ENCODE measurements at places on chromosomes 7 and 10.

GRCh38 chr7:72249106-72249505 is 163.0 kb downstream of the CALN1 start:
- DNase-seq, result no peak

- DNase-seq, result no peak
Observed at GRCh38 chr10:44925224-44925623, 14.1 kb downstream of the TMEM72 start.

- no peak for DNase-seq
Observed at GRCh38 chr10:122390271-122390670, 15.8 kb downstream of the PLEKHA1 start.

- DNase-seq, result no peak
Observed at GRCh38 chr10:113304726-113305125, 248.1 kb upstream of the HABP2 start.

- no peak for DNase-seq
Observed at GRCh38 chr7:2993868-2994267, 49.8 kb downstream of the CARD11 start.

- no peak for DNase-seq
Observed at GRCh38 chr10:88292185-88292514, 291.0 kb downstream of the RNLS start.

GRCh38 chr10:43658227-43658626 is 9.5 kb upstream of the ZNF32 start:
- no peak for DNase-seq

DNA sequence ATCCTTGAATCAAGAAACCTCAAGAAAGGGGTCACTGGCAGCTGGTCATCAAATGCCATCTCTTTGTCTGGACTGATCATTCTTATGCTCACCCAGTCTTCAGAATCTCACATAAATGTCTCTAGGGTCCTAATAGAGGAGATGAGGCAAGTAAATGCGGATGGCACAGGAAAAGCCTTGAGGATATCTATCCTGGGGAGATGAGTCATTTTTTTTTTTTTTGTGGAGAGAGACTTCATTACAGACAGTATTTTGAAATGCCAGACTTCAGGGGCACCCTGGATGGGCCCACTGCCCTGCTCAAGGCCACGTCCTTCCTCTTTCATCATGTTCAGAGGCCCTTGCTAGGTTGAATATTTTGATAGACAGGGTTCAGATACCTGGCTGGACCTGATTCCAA is 19.5 kb upstream of the PLPP4 start:
- no peak for DNase-seq

GRCh38 chr10:11176746-11177145 is 159.1 kb downstream of the CELF2 start:
- no peak for DNase-seq

- no peak for DNase-seq
Observed at GRCh38 chr7:29871787-29872398, 65.6 kb downstream of the WIPF3 start.

- DNase-seq, result no peak
Observed at GRCh38 chr7:33073243-33073642, 10.7 kb upstream of the NT5C3A start.

DNA sequence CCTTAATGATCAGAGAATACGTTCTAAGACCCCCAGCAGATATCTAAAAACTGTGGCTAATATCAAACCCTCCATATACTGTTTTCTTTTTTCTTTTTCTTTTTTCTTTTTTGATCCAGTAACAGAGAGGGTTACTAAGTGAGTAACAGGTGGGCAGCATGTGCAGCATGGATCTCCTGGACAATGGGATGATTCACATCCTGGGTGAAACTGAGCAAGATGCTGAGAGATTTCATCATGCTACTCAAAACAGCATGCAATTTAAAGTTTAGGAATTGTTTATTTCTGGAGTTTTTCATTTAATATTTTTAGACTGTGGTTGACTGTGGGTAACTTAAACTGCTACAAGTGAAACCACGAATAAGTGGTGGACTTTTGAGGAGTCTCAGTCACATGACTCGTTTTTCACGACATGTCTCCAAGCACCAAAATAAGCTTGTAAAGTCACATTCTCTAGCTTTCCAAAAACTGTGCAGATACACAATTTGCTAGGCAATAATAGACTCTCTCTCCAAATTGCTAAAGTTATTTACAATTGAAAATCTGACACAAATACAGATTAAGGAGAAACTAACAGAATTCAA is 716.2 kb downstream of the NXPH1 start:
- DNase-seq, result no peak

DNA sequence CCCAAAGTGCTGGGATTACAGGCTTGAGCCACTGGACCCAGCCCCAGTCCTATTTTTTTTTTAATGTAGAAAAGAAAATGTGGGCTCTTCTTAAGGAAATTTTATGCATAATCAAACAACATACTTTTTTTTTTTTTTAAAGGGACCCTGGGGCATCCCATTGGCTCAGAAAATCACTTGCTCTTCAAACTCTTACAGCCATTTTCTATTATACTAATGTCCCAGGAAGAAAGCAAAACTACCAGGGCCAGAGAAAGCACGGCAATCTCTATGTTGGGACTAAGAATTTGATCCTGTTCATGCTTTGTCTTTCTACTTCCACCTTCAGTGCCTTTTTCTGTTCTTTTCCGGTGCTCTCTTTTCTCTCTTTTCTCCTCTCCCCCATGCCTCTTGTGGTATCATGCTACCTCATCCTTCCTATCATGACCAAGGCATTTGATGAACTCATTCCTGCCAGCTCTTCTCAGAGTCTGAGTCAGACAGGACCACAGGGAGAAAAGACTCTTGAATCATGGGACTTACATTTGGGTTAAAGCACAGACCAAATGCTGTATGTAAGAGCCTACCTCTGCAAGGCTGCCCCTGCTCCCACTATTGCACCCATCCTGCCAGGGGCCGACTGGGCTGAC is 76.4 kb upstream of the CCNY start:
- DNase-seq, result peak; percentile 79

- DNase-seq, result no peak
Observed at GRCh38 chr10:63221950-63222349, 88.8 kb downstream of the NRBF2 start.

DNA sequence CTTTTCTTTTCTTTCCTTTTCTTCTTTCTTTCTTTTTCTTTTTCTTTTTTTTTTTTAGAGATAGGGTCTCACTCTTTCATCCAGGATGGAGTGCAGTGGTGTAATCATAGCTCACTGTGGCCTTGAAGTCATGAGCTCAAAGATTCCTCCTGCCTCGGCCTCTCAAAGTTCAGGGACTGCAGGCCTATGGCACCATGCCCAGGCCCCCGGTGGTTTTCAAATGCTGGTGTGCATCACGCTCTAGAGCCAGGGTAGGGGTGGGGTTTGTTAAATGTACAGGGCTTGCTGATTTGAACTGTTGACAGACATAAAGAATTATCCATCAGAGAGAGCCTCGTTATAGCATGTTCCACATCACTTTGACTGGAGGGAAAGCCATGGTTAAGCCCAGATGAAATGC is 5.8 kb downstream of the MINDY4 start:
- no peak for DNase-seq

- DNase-seq, result peak; percentile 76
Observed at GRCh38 chr10:22714479-22715289, at the start of gene PIP4K2A. Gene PIP4K2A, minus strand, starts transcription at chr10:22714578. Its CDS starts 252 bp downstream, at chr10:22714326.

DNA sequence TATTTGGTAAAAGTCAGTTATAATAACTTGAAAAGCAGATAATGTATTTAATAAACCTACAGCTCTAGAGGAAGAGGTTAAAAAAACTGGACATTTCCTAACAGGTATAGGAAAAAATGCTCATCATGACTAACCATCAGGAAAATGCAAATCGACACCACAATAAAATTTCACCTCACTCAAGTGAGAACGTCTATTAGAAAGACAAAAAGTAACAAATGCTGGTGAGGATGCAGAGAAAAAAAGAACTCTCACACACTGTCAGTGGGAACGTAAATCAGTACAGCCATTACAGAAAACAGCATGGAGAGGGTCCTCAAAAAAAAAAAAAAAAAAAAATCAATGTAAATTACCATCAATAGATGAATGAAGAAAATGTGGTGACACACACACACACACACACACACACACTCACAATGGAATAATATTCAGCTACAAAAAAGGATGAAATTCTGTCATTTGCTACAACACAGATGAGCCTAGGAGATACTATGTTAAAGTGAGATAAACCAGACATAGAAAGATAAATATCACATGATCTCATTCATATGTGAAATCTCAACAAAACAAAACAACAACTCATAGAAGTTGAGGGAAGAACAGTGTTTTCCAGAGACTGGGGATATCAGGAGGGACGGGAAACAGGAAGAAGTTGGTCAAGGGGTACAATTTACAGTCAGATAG is 20.1 kb downstream of the EPC1 start:
- DNase-seq, result no peak

- DNase-seq, result peak; percentile 32
Observed at GRCh38 chr7:18993933-18994668, 123.3 kb downstream of the TWIST1 start.

- DNase-seq, result no peak
Observed at GRCh38 chr10:116766837-116767634, 24.7 kb upstream of the HSPA12A start.

DNA sequence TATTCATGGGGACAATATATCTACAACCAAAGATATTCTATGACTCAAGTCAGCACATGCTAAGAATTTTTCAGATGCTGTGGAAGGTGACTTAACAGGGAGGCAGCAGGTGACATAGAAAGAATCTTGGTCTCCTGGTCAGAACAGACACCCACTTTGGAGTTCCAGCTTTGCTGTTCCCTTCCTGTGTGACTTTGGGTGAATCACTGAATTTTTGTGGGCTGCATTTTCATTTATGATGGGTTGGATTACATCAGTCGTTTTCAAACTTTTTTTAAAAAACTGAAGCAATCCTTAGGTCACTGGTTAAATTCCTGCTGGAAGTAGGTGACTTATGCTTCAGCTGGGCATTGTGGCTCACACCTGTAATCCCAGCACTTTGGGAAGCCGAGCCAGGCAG is 24.9 kb downstream of the RGR start:
- peak; percentile 47 for DNase-seq

- no peak for DNase-seq
Observed at GRCh38 chr7:81957517-81957916, 187.7 kb upstream of the HGF start.

DNA sequence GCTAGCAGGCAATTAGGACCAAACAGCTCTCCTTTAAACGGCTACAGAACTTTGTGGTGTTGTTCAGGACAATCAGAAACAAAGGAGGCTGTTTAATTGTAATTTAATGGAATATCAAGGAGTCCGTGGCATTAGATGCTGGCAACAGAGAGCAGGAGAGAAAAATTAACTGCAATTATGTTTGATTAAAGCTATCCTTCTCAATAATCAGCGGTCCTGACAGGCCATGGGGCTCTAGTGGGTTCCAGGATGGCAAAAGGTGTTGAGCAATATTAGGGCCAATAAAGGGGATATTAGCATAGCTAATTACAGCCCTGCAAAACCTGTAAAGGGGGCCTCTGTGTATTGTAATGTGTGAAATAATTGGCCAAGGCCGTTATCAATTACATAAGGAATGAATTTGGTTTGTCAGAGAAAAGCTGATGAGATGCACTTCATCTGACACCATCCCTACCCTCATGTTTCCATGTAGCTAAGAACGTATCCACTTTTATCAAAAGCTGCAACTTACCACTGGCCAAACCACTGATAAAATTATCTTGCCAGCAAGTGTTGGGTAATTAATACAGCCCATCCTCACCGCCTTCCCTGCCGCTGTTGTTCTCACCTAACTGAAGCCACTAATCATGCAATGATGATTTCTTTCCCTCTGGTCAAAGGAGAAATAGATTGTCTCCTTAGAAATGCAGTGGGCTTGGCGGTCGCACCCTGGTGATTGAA is 81.6 kb downstream of the EBF3 start:
- DNase-seq, result no peak
